ENCODE measurements at places on chromosomes 6 and 20. TPM values are rescaled to one million over a fixed set of nuclear protein-coding genes. Genes with fewer than 3 reads are reported as not detected.

DOK5 gene
- total RNA-seq: 5.0 TPM

DNA sequence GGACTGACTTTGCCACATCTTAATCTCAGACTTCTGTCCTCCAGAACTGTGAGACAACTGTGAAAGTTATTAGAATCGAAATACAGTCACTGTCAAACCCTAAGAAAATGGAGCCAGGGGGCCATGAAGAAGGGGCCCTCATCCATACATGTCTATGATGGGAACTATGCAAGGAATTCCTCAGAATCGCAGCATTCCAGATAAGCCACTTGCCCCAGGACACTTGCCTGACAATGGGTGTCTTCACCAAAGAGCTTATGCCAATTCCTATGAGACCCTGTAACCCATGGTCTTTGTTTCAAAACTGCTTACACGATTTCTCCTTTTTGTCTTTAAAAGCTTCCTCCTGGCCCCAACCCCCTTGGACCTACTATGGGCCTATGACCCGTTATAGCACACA is 90.4 kb upstream of the FOXP4 start:
- H3K4me1 ChIP-seq: peaks cover 44% of the 10 kb centered on the region
- no peaks in the 10 kb centered on the region for H3K27me3 ChIP-seq
- DNase-seq: no peak

SLC17A1 gene
- not detected for total RNA-seq

SPDEF gene
- not detected for total RNA-seq

WFDC12 gene
- total RNA-seq: not detected

SLC16A10 gene
- 0.99 TPM for total RNA-seq

DNA sequence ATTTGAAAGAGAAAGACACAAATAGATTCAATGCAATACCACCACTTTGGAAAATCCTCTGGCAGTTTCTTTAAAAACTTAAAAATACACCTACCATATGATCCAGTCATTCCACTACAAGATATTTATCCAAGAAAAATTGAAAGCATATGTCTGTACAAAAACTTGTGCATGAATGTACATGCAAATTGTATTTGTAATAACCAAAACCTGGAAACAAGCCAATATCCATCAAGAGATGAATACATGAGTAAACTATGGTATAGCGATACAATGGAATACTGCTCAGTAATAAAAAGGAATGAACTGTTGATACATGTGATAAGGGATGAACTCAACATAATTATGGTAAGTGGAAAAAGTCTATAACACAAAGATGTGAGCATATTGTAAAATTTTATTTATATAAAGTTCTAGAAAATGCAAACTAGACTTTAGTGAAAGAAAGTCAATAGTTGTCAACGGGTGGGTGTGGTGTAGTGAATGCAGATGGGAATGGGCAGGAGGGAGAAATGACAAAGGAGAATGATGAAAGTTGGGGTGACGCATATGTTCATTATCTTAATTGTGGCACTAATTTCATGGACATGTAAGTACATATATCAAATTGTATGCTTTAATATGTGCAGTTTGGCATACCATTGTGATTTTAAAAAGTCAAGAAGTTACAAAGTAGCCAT is 347.5 kb downstream of the SAMD5 start:
- H3K36me3 ChIP-seq: no peaks in the 10 kb centered on the region
- no peaks in the 10 kb centered on the region for H3K27me3 ChIP-seq
- no peak overlapping the region for H3K4me3 ChIP-seq
- no peaks in the 10 kb centered on the region for H3K4me1 ChIP-seq

DNA sequence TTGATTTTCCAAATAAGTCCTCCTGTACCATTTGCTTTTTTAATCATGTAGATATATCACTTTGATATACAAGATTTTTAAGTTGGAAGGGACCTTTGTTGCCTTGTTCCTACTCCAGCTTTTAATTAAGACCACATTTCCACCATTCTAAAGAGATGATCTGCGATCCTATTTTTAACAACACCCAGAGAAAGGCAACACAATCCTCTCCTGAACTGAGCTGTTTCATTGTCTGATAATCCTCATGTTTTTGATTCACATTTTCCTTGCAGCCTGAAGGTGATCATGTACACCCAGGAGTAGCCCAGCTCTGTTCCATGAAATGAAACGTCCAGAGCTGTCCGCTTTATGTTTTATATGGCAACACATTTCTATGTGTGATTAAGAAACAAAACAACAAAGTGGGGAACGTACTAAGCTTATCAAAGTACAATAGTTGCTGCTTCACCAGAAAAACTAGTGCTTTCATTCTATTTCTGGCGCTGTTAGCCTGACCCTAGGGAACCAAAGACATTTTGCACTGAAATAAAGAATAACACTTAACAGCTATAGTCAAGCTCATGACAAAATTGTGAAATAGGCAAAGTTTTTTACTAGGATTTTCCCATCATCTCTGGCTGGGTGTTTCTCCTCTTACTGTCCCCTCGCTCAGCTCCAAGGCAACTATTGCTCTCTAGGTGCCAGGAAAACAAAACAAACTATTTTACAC is 22.6 kb upstream of the TRAF3IP2 start:
- H3K27me3 ChIP-seq: no peaks in the 10 kb centered on the region
- no peak for DNase-seq
- peaks cover 45% of the 10 kb centered on the region for H3K4me1 ChIP-seq
- no peaks in the 10 kb centered on the region for H3K36me3 ChIP-seq
- H3K27ac ChIP-seq: peak overlapping the region; percentile 44
- no peak overlapping the region for H3K4me3 ChIP-seq

NHLRC1 gene
- total RNA-seq: 1.4 TPM

- peak overlapping the region; percentile 55 for H3K27ac ChIP-seq
- H3K27me3 ChIP-seq: no peaks in the 10 kb centered on the region
- DNase-seq: peak; percentile 85
- H3K36me3 ChIP-seq: no peaks in the 10 kb centered on the region
Measured at GRCh38 chr6:13395272-13396237, 67.2 kb upstream of the TBC1D7 start.

KCNK5 gene
- 7.5 TPM for total RNA-seq

GRCh38 chr6:6581054-6581453 is 7.5 kb upstream of the LY86 start:
- no peak for DNase-seq
- no peaks in the 10 kb centered on the region for H3K36me3 ChIP-seq
- H3K4me1 ChIP-seq: peaks cover 15% of the 10 kb centered on the region
- no peaks in the 10 kb centered on the region for H3K27me3 ChIP-seq

DNA sequence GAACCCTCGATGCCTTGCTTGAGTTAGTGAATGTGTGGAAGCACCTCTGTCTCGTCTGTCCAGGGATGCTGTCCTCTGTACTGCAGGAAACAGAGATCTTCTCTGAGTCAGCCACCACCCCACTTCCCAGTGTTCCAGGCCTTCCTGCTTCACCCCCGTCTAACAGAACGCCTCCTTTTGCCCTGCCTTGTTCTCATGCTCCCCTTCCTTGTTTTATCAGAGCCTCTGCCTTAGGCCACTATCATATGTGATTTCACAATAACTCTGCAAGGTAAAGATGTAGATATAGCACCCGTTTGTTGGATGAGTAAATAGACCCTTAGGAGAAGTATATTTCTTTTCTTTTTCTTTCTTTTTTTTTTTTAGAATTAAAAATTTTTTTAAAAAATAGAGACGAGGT is 106.7 kb upstream of the CLDN20 start:
- no peaks in the 10 kb centered on the region for H3K36me3 ChIP-seq
- H3K4me1 ChIP-seq: peaks cover 13% of the 10 kb centered on the region
- no peaks in the 10 kb centered on the region for H3K27me3 ChIP-seq
- H3K4me3 ChIP-seq: no peak overlapping the region

- no peak overlapping the region for H3K4me3 ChIP-seq
- no peak for DNase-seq
- no peaks in the 10 kb centered on the region for H3K27me3 ChIP-seq
- H3K36me3 ChIP-seq: no peaks in the 10 kb centered on the region
- H3K4me1 ChIP-seq: no peaks in the 10 kb centered on the region
Measured at GRCh38 chr6:9933677-9934076, 481.2 kb downstream of the TFAP2A start.

PPP1R10 gene
- total RNA-seq: 26.8 TPM

DNA sequence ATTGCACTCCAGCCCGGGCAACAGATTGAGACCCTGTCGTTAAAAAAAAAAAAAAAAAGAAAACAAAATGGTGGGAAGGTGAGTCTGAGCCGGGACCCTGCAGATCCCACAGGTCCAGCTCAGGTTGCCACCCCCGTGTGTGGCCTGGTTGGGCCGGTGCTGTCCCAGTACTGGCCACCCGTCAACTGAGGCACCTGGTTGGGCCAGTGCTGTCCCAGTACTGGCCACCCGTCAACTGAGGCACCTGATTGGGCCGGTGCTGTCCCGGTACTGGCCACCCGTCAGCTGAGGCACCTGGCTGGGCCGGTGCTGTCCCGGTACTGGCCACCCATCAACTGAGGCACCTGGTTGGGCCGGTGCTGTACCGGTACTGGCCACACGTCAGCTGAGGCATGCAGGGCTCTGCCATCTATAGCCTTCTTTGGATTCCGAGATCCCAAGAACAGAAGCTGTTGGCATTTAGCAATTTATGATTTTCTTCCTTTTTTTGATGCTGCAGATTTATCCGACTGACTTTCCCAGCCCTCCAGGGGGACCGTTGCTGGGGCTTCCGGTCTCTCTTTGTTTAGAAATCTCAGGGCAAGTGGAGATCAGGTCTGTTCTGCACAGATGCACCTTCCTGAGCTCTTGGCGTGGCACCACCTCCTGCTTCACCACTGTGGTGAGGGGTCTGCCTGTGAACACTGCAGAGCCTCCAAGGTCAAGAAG is 113.8 kb downstream of the SYCP2 start:
- no peaks in the 10 kb centered on the region for H3K27me3 ChIP-seq
- no peak for DNase-seq
- no peak overlapping the region for H3K4me3 ChIP-seq
- no peak overlapping the region for H3K27ac ChIP-seq
- H3K36me3 ChIP-seq: no peaks in the 10 kb centered on the region
- no peaks in the 10 kb centered on the region for H3K4me1 ChIP-seq

GRCh38 chr6:69816026-69816425 is 19.2 kb upstream of the LMBRD1 start:
- H3K4me1 ChIP-seq: no peaks in the 10 kb centered on the region
- DNase-seq: no peak
- no peak overlapping the region for H3K4me3 ChIP-seq
- H3K27me3 ChIP-seq: no peaks in the 10 kb centered on the region
- H3K36me3 ChIP-seq: no peaks in the 10 kb centered on the region

- H3K27ac ChIP-seq: no peak overlapping the region
- no peaks in the 10 kb centered on the region for H3K27me3 ChIP-seq
- no peak overlapping the region for H3K4me3 ChIP-seq
- DNase-seq: no peak
- H3K36me3 ChIP-seq: no peaks in the 10 kb centered on the region
Measured at GRCh38 chr6:11113038-11113437, 1.5 kb upstream of the ERVFRD-1 start.

GRCh38 chr6:33195304-33196165 is 3.3 kb upstream of the COL11A2 start:
- no peak for DNase-seq
- H3K4me3 ChIP-seq: no peak overlapping the region
- H3K27ac ChIP-seq: no peak overlapping the region
- H3K4me1 ChIP-seq: no peaks in the 10 kb centered on the region
- peaks cover 16% of the 10 kb centered on the region for H3K27me3 ChIP-seq
- H3K36me3 ChIP-seq: peaks cover 11% of the 10 kb centered on the region

LAMP5 gene
- total RNA-seq: 1.9 TPM

- peak within 1 kb of the TSS; percentile 72 for H3K27ac ChIP-seq
- peaks cover 20% of the 10 kb centered on the region for H3K27me3 ChIP-seq
- peak within 1 kb of the TSS; percentile 55 for H3K4me3 ChIP-seq
Measured at GRCh38 chr6:33620856-33621710, at the start of gene ITPR3. Gene ITPR3 (plus strand): TSS chr6:33621322. CDS start chr6:33621603, 281 bp downstream.

- H3K4me1 ChIP-seq: no peaks in the 10 kb centered on the region
- H3K4me3 ChIP-seq: no peak overlapping the region
- H3K36me3 ChIP-seq: no peaks in the 10 kb centered on the region
- H3K27ac ChIP-seq: peak overlapping the region; percentile 20
- no peak for DNase-seq
- H3K27me3 ChIP-seq: no peaks in the 10 kb centered on the region
Measured at GRCh38 chr6:84688141-84688873, 76.1 kb downstream of the TBX18 start.

DNA sequence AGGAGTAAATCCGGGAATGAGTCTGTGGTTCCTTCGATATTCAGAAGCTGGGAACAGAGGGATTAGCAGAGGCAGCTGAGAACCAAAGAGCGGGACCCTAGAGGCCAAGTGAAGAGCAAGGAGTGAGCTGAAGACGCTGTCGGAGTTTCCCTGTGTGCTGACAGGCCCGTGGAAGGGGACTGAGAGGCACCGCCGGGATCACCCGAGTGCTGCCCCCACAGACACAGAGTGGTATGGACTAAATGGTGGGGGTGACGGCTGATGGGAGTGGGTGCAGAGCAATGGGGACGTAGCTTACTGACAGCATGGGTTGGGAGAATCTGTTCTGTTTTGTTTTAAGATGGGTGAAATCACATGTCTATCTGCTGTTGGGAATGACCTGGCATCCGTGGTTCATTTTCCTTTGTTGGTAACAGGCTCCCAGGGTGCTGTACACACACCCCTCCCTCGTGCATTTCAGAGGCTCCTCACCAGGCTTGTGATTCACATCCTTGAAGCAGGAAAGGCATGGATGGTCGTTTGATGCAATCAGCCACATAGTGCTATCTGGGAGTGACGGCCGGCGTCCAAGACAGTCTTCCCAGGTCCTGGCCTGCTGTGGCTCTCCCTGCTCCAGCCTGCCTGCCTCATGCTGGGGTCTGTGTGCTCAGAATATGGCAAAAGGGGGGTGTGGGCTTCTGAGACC is 97.4 kb downstream of the THBS2 start:
- H3K27me3 ChIP-seq: no peaks in the 10 kb centered on the region
- DNase-seq: no peak
- H3K4me1 ChIP-seq: no peaks in the 10 kb centered on the region
- H3K27ac ChIP-seq: no peak overlapping the region
- no peaks in the 10 kb centered on the region for H3K36me3 ChIP-seq
- no peak overlapping the region for H3K4me3 ChIP-seq

SYTL3 gene
- total RNA-seq: 3.9 TPM

- H3K27me3 ChIP-seq: no peaks in the 10 kb centered on the region
- DNase-seq: no peak
- no peak overlapping the region for H3K4me3 ChIP-seq
- peaks cover 10% of the 10 kb centered on the region for H3K4me1 ChIP-seq
- H3K27ac ChIP-seq: no peak overlapping the region
- no peaks in the 10 kb centered on the region for H3K36me3 ChIP-seq
Measured at GRCh38 chr20:3995749-3996320, 19.5 kb downstream of the RNF24 start.

ENPP5 gene
- 0.55 TPM for total RNA-seq

GRCh38 chr6:20092071-20092566 is 120.2 kb downstream of the MBOAT1 start:
- no peak overlapping the region for H3K27ac ChIP-seq
- no peak for DNase-seq
- no peaks in the 10 kb centered on the region for H3K27me3 ChIP-seq
- no peaks in the 10 kb centered on the region for H3K36me3 ChIP-seq
- peaks cover under 1% of the 10 kb centered on the region for H3K4me1 ChIP-seq

All from sigmoid colon (tissue), 7 donors.